ENCODE measurements at places on chromosomes 6 and 20.

DNA sequence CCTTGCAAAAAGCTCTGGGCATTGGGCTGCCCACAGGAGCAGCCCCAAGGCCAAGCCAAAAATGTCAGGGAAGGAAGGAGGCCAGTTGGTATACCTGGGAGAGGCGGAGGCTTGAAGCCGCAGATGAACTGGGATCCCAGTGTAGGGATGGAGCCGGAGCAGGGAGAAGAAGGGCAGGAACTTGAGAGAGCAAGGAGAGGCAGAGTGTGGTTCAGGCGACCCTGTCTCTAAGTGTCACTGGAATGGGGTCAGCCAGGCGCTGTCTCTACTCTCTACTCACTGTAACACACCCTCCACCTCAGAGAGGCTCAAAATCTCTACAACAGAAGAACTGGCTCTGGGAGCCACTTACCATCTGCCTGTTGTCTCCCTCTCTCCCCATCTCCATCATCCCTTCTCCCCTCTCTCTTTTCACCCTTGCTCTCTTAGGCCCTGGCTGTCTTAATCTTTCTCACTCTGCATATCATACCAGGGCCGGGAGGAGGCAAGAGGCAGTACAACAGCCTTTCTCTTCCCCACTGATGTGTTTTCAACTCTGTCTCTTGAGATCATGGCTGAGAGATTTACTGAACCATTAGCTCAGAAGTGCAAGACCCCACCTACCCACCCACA, 93.3 kb downstream of the CRYBG1 start:
- DNase-seq, result no peak

DNA sequence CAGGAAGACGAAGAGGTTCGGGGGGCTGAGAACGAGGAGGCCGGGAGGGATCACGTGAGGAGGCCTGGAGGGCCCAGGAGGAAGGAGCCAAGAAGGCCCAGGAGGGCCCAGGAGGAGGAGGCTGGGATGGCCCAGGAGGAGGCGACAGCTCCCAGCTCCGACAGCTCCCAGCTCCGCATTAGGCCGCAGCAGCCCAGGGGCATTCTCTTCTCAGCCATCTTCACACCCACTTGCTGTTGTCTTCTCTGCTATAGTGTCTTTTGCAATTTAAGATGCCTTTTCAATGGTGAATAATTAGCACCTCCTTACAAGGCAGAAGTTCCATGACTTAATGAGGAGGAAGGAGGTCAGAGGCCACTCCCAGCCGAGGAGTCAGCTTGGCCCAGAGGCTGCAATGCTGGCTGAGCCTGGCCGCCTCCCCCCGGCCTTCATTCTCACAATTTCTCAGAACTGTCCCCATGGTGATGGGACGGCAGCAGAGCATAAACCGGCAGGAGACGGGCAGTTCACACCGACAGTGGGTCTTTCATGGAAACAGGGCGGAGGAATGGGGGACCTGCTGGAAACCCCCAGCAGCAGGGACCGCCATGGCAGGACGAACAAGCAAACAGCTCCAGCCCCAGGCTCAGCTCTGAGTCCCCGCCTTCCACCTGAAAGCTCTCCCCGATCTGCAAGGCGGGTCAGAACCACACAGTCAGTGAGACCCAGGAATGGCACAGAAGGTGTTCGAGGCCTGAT, 45.1 kb downstream of the WDR27 start:
- DNase-seq, result no peak

DNA sequence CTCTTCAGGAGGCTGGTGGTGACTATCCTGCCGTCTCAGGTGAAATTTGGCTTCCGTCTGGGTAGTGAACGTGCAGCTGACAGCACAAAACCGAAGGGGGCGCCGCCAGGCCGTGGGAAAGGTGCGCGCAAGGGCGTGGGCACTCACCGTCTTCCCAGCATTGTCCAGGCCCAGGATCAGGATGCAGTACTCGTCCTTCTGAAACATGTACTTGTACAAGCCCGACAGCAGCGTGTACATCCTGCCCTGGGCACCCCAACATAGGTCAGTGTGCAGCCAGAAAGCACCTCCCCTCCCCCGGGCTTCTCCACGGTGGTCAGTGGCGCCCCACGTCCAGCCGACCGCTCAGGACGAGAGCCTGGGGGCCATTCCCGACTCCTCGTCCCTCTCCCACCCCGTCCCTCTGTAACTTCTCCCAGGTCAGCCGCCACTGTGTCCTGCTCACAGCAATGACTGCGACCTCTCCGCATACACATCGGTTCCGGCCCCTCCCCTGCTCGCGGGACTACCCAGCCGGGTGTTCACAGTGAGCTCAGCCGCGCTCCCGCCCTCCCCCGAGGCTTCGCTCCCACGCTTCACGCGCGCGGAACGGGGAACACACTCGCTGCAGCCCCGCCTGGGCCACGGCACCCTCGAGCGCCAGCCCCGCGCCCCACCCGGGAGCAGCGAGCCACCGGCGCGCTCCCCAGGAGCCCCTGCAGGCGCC, 771 bp downstream of the ARFRP1 start:
- peak; percentile 71 for DNase-seq

- no peak for DNase-seq
Observed at GRCh38 chr20:51162015-51162414, 139.1 kb upstream of the KCNG1 start.

- DNase-seq, result no peak
Observed at GRCh38 chr6:13437218-13437996, 50.0 kb downstream of the GFOD1 start.

- no peak for DNase-seq
Observed at GRCh38 chr6:40542175-40542764, 44.9 kb downstream of the LRFN2 start.
